ENCODE measurements at places on chromosomes 3 and 15. TPM values are rescaled to one million over a fixed set of nuclear protein-coding genes. Genes with fewer than 3 reads are reported as not detected.

GRCh38 chr15:45704329-45705249, 69.8 kb downstream of the SQOR start:
- DNase-seq = no peak

DNA sequence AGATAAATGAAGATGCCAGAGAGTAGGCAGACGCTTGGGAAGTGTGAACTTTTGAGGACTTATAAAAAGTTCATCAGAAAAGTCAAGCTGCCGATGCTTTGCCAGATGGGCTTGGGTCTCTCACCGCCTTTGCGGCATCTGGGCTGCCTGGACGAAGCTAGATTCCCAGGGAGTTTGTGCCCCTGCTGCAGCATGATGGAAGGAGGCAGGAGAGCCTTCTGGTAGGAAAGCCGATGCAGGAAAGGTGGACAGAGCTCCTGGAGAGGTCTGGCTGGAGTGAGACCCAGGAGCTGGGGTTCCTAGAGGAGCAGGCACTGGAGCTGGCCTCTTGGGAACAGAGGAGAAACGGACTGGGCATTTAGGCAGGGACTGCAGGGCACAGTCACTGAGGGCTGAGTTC, 51.9 kb upstream of the ATP2B2 start:
- DNase-seq = no peak

The FMN1 gene
- not detected for total RNA-seq

GRCh38 chr3:194204042-194204987, 68.4 kb downstream of the HES1 start:
- no peak for DNase-seq

DNA sequence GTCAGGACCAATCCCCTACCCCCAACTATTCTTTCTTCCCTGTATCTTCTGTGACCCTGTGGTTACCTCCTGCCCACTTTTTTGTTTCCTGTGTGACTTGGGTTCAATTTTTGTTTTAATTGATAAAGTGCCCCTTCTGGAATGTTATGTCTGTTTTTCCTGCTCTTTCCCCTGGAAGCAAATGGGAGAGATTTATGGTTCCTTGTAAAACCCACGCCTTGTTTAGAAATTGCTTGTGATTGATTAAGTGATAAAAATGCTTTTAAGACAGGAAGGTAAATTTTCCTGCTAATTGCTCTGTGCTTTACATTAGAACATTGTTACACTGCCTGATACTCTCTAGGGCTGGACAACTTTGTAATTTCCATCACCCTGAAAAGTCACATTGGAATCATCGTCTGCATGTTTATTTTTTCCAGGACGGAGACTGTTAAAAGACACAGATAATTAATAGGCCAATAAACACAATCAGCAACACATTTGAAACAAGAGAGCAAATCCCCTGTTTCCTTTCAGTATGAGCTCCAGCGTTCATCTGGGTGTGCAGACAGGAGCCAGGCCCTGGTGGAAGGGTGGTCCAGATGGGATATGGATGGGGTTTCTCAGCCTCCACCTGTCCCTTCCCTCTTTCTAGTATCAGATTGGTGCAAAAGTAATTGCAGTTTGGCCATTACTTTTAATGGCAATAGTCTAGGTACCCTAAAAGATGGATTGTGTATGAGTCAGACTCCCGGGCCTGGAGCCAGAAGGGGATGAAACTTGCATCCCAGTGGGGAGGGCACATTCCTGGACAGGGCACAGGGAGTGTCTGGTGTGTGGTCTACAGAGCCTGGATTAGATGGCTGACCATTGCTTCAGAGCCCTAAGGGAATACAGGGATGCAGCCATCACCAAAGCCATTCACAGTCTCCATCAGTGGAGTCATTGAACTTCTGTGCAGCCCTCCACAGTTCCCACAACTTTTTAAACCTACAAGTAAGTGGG, 58.1 kb upstream of the AGBL1 start:
- no peak for DNase-seq

The TYRO3 gene
- 25.9 TPM for total RNA-seq

The GOLGA6L6 gene
- total RNA-seq = not detected

GRCh38 chr3:142896201-142896755, 7.4 kb upstream of the PCOLCE2 start:
- DNase-seq = no peak

DNA sequence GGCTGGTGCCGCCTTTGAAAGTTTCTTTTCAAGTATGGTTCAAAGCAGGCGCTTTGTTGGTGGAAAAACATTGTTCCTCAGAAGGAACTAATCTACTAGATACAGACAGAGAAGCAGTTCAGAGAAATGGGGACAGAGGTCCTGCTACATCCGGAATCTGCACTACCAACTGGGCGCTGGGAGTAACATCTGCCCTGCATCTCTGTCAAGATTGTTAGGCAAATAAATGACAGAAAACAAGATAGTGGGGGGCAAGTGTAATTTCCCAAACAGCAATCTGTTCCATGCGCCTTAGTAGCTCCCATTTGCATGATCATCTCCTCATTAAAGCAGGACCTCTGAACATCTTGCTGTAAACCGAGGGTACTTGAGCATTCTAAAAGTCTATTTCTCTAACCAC, 17.4 kb downstream of the TLE3 start:
- DNase-seq = no peak

DNA sequence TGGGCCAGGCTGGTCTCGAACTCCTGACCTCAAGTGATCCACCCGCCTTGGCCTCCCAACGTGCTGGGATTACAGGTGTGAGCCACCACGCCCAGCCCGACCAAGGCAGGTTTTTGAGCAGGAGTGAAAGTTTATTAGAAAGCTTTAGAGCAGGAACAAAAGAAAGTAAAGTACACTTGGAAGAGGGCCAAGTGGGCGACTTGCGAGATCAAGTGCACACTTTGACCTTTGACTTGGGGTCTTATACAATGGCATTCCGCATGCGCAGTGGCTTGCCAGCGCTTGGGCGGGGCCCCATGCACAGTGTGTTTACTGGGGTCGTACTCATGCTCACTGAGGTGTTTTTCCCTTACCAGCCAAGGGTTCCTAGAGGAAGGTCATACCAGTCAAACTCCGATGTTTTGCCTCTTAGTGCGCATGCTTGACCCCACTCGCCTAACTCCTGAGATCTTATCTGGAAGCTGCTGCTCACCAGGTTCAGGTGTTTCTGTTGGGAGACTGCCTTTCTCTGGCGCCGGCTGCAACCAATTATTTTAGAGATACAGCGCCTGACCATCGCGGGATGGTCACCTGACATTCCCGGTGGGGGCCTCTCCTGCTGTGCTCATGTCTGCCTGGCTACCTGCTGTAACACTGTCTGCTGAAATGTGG, 46.9 kb upstream of the FLNB start:
- no peak for DNase-seq

DNA sequence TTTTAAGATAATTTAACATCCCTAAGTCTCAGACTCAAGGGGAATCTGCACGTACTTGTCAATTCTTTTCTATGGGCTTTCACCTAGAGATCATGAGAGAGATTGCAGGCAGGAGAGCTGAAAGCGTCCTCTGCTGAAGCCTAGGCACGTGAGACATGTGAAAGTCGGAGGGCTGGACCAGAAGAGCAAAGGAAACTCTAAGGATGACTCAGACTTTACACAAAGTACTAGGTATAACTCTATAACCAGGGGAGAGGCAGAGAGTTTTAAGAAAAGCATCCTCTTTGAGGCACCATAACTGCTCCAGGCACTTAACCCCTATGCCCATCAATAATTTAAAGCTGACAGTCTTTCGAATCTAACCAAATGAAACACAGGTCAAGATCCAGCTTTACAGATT, 436.6 kb downstream of the VGLL3 start:
- no peak for DNase-seq

The CCDC12 gene
- total RNA-seq = 31.0 TPM

DNA sequence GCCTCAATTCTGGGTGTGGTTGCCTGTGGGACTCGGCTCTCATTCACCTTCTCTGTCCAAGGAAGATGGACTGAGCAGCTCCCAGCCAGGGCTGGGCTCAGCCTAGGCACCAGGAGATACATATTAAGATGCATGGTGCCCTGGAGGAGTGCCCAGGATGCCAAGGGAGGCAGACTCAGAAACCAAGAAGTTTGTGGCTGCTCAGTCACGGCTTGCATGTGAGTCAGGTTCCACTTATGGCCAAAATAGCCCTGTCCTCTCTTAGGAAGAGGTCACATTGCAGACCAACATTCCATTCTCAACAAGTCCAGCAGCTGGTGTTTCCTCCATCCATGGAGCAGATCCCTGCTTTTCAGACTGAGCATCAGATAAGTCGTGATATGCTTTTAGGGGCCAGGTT, 21.8 kb downstream of the CDCP1 start:
- no peak for DNase-seq

The SPINK8 gene
- not detected for total RNA-seq

GRCh38 chr15:53490341-53490740, 269.1 kb downstream of the WDR72 start:
- no peak for DNase-seq

DNA sequence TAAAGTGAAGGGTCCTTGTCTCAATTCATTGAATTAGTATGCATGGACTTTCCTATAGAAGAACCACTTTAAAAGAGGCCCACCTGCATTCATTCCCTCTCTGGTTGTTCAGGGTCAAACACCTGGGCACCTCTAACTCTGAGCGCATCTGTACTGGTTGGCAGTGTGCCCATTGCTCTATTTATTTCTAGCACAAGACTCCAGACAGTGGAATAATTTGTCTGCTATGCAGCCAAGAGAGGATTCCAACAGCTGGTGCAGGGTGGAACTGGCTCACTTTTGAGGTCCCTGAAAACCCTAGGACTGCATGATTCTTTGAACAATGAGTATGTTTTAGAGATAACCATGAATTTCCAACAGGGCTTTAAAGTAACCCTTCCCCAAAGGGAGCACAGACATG, 57.9 kb downstream of the CCDC33 start:
- DNase-seq = no peak

The TRPM1 gene
- total RNA-seq = 3.2 TPM

The SKIL gene
- 60.1 TPM for total RNA-seq

DNA sequence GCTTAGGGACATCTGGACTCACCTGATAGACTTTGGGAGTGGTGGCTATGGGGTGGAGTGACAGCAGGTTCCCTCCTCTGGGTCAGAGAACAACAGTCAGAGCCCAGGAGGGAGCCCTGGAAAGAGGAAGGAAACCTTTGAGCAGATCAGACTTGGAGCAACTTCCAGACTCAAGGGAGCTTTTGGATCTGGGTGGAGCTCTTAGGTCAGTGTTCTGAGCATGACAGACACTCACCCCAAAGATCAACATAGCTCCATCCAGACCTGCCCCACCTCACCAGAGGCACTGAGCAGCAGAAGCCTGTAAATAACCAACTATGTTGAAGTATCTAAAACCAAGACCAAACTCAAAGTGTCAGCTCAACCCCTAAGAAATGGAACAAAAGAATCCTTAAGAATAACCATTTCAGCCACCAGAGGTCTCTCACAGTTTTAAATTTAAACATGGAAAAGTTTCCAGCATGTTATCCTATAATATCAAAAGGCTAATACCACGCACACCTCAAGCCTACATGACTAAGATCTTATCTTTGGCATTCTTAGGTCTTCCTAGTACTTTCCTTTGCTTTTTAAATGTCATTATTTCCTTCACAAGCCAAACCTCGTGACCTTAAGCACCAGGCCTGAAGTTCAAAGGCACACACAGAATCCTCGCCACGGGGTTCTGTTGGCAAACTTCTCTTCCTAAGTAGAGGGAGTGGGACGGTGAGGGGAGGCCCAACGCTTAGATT, 56.4 kb downstream of the UMPS start:
- no peak for DNase-seq

- DNase-seq = peak; percentile 41
These were observed 994 bp downstream of the MESP1 start for GRCh38 chr15:89749951-89750559.

DNA sequence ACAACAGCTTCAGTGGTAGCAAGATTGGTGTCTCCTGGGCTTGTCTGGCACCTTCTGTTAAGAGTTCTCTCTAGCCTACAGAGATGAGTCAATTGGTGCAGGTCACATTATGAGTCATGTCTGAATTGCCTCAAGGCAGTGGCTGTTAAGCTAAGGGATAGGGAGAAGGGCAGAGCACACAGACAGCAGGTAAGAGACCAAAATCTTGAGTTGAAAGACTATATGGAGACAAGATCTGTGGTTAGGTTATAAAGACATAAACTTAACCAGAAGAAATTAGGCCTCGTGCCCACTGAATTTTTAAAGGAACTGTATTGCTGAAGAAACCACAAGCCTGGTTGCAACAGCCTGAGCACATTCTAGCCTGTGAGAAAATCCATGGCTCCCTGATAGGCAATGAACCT, 19.2 kb upstream of the KPNA1 start:
- DNase-seq = no peak

The SGO1 gene
- 16.4 TPM for total RNA-seq

The HCLS1 gene
- total RNA-seq = not detected

The UTS2B gene
- total RNA-seq = not detected

- no peak for DNase-seq
These were observed 75.1 kb downstream of the CLDN11 start for GRCh38 chr3:170493712-170494182.

The LRRC31 gene
- not detected for total RNA-seq

DNA sequence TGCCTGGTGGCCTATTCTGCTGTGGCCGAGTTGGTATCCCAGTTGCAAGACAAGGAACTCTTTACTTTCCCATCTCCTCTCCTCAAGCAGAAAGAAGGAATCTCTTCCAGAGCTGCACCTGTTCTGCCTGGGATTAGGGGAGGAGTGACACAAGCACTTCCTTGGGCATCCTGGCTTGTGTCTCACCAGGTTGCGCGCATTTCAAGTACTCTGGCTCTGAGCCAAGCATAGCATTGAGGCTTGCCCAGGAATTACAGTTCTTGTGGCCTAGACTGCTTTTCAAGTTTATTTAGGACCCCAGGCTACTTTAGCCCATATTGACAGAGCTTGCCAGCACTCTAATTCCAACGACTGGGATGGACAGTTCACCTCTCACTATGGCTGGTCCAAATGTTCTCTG, 150.5 kb downstream of the RSRC1 start:
- no peak for DNase-seq

- no peak for DNase-seq
These were observed 18.7 kb downstream of the BCL6 start for GRCh38 chr3:187726564-187726963.

The ERICH6 gene
- not detected for total RNA-seq

The GTF2A2 gene
- 81.6 TPM for total RNA-seq

The GUCA1C gene
- not detected for total RNA-seq

GRCh38 chr15:43370310-43370974, 401 bp downstream of the ZSCAN29 start:
- DNase-seq = no peak

The CLDN18 gene
- not detected for total RNA-seq

DNA sequence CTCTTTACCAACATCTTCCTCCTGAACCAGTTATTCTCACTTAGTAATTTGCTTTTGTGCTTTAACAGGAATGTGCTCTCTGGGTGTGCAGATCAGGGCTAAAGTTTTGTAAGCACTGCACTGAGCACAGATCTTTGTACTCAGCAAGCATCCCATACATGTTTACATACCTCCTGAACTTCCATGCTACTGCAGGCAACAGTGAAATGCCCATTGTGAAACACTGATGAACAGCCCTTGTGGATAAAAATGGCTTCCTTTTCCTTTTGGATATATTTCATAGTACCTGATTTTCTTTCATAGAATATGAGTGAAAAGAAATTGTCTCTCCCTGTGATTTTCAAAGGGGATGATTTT, 855.9 kb downstream of the MCTP2 start:
- DNase-seq = no peak

Data from G401 (cell line).